NCI-H2107 (cell line): ENCODE measurements at places on chromosomes 6 and 20.

GRCh38 chr6:39102071-39102820, 12.7 kb downstream of the SAYSD1 start:
- no peak for DNase-seq

GRCh38 chr6:139919107-139920026, 544.9 kb upstream of the CITED2 start:
- no peak for DNase-seq

DNA sequence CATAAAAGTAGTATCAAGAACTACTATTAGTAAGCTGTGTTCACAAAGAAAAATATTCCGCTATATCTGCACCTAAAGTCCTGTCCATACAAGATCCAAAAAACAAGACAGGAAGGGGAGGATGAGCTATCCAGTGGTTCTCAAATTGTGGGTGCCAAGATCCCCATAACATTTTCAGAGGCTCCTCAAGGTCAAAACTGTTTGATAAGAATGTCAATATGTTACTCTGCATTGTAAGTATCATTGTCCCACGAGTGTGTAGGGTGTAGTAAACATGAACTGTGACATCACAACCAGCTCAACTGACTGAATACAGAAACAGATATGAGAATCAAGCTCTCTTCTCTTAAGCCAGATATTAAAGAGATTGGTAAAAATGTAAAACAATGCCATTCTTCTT, 81.9 kb upstream of the HIVEP1 start:
- DNase-seq = no peak

DNA sequence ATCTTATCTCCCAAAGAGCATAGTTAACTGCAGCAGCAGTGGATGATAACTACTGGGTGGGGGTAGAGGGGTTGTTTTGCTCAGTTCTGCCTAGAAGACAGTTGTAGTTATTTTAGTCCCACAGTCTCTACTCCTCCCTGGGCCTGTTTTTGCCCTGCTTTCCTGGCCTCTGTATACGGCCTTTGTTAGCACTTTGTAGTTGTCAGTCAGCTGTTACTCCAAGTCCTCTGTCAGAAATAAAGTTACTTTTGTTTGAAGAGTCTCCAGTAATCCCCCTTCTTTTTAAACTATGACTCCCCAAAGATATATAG, 113.9 kb downstream of the SLC16A10 start:
- no peak for DNase-seq

DNA sequence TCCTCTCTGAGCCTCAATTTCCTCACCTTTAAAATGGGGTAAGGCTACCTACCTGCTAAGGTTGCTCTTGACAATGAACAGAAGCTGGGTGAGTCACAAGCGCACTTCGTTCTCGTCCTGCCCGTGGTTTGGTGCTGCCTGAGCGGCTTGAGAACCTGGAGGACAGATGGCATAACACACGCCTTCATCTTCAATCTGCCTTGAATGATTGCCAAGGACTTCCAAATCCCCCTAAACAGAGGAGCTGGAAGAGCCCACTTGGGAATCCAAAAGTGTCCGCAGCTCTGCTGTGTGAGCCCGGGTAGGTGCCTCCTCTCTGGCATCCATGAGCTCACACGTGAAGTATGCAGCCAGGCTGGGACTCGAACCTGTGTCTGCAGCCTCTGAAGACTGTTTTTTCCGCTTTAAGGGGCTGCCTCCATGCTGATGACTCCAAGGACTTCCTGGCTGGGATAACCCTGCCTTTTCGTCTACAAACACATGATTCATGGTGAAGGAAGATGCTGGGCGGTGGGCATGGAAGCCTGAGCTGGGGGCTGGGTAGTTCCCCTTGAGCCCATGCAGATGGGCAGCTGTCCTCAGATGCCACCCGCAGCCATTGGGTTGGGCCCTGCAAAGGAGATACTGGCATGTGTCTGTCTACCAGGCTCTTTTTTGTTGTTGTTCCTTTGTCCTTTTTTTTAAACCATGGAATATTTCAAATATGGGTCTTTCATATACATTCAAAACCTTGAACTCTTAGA, 25.3 kb upstream of the CSNK2A1 start:
- DNase-seq = no peak

GRCh38 chr20:4555188-4555890, 166.4 kb upstream of the PRND start:
- DNase-seq = no peak

- DNase-seq = no peak
Measured at GRCh38 chr6:139758209-139758611, 383.8 kb upstream of the CITED2 start.

DNA sequence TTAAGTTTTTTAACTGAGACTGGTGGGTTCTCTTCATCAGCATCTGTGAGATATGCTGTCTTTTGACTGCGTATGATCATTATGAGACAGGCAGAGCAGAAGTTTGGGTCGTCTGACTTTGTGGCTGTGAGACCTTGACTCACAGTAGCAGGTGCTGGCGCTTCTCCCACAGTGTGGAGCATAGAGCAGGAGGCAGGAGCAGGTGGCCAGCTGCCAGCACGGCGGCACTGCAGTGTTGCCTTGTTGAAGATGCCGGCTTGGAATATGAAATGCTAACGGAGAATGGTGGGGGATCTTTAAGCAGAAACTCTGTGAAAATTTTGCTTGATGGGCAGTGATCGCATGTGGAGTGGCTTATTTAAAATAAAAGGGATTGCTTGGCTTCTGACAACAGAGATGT, 105.0 kb downstream of the TIAM2 start:
- peak; percentile 45 for DNase-seq

DNA sequence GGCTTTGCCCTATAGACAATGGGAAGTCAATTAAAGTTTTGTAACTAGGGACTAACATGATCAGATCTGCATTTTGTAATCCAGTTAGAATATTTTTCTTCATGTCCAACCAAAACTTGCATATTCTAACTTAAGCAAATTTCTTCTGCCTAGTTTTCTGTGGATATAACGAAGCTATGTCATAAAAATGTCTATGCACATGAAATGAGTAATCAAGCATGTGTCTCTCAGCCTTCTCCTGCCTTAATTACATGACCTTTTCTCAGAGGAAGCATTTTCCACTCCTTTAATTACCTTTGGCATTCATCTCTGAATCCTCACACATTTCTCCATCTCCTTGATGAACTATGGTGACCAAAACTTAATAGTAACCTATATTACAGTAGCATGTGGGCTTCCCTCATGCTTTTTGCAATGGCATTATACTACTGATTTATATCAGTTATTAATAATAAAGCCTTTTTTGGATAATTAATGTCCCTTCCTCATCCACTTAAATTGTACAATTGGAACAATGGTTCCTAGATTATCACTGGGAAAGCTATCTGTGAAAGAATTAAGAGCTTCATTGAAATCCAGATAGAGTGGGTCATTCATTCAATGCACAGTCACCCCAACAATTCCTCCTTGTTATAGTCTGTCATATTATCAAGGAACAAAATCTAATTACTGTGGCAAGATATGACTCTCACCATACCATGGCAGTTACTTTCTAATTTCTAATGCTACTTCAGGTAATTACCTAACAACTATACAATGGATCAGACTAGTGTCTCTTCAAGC, 19.1 kb upstream of the FBXO9 start:
- DNase-seq = no peak

DNA sequence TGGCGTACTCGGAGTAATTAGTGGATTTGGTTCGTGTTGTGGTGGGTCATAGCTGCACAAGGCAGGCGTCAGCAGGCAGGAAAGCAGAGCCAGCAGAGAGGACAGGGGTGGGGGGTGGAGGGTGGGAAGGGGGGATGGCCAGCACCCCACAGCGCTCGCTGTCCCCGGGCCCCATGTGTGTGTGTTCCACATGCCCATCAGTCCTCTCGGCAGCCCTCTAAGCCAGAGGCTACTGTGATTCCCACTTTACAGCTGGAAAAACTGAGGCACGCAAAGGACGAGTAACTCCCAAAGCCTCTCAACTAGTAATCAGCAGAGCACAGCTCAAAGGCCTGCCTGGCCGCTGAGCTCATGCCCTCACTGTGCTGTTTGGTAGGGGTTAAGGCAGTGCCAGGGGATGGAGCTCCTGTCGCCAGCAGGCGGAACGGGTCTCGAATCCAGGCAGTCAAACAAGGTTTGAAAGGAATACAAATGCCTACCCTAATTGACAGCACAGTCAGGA, 175.2 kb downstream of the ZDHHC14 start:
- DNase-seq = no peak
